ENCODE measurements at places on chromosomes 2 and 18.

DNA sequence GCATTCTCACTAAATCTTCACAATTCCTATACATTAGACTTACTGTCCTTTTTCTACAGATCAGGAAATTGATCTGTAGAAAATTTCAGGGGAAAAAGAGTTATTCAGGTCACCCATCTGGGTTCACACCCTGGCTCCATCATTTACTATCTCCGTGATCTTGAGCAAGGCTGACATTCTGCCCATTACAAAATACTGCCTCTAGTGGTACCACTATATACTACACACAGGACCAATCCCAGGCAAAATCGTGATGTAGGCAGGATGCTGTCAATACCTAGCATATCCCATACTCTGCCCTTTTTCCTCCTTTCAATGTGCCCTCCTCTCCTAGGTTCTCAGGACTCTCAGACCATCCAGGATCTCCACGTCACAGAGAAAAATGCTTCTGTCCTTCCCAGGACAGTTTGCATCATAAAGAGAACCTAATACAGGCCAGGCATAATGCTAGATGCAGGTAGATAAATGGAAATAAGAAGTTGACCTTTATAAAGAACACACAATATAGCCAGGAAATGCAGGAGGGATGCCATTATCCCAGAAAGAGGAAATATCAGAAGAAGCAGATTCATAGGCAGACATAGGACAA, 101.9 kb downstream of the CDH20 start:
- no peak for DNase-seq

GRCh38 chr2:3876685-3877084, 173.3 kb downstream of the DCDC2C start:
- no peak for DNase-seq

DNA sequence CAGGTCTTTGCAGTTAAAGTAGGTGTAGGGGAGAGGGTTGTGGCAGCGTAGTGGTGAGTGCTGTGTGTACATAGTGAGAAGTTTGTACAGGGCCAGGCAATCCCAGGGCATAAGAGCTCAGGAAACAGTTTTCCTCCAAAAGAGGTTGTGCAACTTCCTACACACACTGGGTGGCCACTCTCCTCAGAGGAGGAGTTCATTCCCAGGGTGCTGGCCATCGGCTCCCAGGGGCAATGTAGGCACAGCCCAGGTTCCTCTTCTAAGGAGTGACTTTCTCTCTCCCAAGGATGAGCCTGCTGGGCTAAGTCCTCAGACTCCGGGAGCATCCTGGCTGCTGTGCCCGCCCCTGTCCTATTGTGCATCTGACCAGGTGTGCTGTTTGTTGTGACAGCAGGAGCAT, 3.0 kb downstream of the ACOXL start:
- no peak for DNase-seq

- no peak for DNase-seq
These were observed 14.6 kb downstream of the BIN1 start for GRCh38 chr2:127092306-127092705.

- DNase-seq: no peak
These were observed 21.8 kb downstream of the PDE1A start for GRCh38 chr2:182404975-182405561.

GRCh38 chr2:224820283-224820991, 104.3 kb upstream of the CCDC195 start:
- no peak for DNase-seq

DNA sequence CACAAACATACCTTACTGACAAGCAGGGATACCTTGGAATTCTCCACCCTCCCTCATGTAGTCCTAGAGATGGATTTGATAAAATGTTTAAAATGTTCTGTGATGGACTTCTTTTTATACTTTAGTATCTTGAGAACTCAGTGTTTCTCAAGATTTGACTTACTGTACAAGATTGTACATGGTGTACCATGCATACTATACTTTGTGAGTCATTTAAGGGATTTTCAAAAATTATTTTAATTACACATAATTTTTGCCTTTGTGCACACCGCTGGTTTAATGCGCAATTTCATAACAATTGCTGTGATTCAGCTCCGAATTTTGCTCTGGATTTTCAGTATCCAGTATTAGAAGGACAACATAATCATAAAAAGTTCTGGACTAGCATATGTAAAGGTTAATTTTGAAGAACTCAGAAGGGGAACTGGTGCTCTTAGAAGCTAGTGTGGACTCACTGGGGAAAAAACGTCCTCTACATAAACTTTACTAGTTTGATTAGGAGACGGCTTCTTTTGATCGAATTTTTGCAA, 78.6 kb upstream of the ACSL3 start:
- no peak for DNase-seq

DNA sequence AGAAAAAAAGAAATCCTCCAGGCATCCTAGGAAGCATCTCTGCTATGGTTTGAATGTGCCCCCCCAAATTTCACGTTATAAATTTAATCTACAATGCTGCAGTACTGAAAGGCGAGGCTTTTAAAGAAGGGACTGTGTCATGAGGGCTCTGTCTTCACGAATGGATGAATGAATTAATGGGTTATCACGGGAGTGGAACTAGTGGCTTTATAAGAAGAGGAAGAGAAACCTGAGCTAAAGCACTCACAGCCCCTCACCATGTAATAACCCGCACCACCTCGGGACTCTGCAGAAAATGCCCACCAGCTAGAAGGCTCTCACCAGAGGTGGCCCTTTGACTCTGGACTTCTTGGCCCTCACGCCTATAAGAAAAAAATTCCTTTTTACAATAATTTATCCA, 27.6 kb downstream of the RNU4ATAC start:
- no peak for DNase-seq

DNA sequence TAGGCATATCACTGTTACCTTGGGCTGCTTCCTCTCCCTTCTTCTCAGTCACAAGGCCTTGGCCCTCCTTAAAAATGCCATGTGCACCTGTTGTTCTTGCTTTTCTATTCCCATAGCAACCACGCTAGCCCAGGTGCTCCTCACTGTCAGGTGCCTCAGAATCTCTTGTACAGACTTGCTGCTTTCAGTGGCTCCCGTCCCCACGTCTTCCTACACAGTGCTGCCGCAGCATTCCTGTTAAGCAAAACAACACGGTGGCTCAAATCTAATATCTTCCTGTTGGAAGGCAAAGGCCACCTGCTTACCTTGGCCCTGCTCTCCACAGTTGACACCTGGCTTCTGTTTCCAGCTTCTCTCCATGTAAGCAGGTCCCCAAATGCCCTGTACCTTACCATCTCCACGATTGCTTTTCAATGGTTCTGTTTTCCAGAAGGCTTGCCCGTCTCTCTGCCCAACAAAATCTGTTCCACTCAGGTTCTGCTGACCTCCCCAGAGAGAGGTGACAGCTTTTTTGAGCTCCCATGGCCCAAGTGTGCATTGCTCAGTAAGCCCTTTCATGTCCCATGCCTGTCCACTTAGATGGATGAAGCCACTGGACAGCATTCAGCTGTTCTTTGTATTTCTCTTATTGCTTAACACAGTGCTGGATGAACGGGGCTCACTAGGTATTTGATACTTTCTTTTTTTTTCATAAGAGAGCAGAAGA, 240.4 kb downstream of the PRKCE start:
- DNase-seq: no peak

GRCh38 chr2:7115906-7116305, 198.7 kb downstream of the RNF144A start:
- DNase-seq: no peak

DNA sequence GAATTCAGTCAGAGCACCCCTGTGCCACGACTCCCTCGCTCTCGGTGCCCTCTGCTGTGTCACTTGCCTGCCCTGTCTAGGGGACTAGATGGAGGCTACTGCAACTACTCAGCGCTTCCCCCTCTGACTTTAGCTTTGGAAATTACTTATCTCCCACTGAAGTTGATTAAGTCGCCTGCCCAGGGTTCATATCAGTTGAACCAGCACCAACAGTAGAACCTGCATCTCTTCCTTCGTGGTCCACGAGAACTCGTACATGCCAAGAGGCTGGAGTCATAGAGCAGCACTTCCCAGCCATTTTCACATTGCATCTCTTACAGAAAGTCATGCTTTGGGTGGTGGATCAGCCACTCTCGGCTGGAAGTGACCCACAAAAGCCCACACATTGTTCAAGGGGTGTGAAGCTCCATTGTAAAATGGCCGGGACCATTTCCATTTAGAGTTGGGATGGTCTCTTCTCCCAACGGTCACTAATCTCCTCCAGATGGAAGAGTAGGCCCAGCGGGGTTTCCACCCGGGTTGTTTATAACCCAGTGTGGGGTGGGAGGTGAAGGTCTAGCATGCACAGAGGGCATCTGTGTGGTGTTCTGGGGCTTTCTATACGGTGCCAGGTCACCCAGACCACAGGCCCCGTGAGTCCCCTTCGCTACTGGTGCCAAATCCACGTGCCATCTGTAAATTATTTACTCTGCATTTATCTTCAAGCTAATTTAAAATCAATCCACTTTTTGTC, 38.0 kb downstream of the STEAP3 start:
- no peak for DNase-seq

- DNase-seq: no peak
These were observed 38.3 kb downstream of the TMEM17 start for GRCh38 chr2:62467475-62468321.

DNA sequence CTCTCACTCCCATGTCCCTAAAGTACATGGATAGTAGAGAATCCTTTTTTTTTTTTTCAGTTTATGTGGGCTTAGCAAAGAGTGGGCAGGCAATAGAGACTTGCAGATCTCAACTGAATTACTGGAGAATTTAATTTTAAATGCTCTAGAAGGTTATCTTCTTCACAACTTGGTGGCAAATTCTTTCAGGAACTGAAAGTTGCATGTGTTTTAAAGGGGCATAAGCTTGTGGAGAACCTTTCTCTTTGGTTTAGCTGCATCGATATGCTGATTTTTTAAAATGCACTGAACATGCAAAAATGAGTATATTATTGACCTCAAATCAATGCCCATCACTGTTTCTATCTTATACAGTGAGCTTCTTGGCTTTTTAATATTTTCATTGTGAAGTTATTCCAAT, 24.9 kb upstream of the GALNT3 start:
- no peak for DNase-seq

DNA sequence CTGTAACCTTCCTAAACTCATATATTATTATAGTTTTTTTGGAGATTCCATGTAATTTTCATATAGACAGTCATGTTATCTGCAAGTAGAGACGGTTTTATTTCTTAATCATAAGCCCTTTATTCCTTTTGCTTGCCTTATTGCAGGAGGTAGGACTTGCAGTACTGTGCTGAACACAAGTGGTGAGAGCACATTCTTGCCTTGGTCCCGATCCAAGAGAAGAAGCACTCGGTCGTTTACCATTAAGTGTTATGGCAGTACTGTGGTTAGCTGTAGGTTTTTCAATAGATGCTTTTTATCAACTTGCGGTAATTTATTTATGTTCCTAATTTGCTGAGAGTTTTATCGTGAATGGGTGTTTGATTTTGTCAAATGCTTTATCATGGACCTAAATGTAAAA, 305.7 kb downstream of the DYSF start:
- no peak for DNase-seq

DNA sequence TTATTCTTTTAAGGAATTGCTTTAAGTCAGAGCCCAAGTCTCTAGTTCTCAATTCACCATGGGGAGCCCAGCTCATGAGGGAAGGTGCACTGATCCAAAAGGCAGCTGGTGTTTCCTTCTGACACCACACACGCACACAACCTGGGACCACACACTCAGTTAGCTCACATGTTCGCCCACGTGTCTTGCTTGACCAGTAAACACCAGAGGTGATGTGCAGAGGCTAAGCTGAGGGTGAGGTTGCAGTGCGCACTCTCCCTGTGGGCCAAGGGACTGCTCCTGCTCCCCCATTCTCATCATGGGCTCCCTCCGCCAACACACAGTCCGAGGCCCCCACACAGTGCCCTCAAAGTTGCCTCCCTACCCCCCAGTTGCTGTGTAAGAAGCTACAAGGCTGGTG, 70.8 kb upstream of the BZW1 start:
- no peak for DNase-seq

DNA sequence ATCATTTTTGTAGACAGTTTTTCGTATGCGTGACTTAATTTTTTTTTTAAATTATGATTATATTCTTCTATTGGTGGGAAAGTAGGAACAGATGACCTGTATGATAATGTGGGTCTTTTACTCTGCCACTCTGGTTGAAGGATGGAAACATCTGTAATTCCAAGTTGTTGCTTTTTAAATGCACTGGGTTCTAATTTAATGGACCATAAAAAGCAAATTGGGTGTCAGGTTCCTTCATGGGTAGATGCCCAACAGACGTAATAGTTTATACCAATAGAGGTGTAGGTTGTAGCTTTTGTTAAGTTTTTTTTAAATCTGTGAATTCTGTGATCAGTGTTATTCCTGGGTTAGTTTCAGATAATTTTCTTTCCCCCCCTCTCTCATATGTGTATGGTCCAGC, 117.6 kb downstream of the MAP4K4 start:
- no peak for DNase-seq

DNA sequence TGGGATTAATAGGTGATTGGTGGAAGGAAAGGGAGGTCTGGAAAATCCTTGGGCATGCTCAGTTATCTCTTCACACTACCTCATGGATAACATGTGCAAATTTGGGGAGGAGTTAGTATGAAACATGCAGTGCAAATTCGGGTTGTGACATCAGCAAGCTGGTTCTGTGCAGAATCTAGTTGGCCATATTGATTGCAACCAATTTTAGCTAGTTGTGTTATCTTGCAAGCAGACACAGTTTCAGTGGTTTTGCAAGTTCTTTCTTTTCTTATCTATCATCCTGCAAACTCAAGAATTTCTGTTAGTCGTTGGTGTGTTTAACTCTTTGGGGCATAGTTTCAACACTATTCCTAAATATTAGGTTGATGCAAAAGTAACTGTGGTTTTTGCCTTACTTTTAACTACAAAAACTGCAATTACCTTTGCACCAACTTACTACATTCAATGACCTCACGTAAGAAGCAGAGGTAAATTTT, 135.4 kb downstream of the PTH2R start:
- no peak for DNase-seq

- DNase-seq: no peak
These were observed 5.9 kb downstream of the CCDC121 start for GRCh38 chr2:27622921-27623384.

Measured in activated CD4-positive, CD25-positive, alpha-beta regulatory T cell (primary cell).